ENCODE measurements at places on chromosomes 5 and 9. TPM values are rescaled to one million over a fixed set of nuclear protein-coding genes. Genes with fewer than 3 reads are reported as not detected.

Gene IFNB1
- not detected for total RNA-seq

Gene PPP3R2
- not detected for total RNA-seq

Gene FBLL1
- total RNA-seq: 0.24 TPM

Gene IL5
- total RNA-seq: not detected

Gene NIM1K
- 0.27 TPM for total RNA-seq

Gene TRIM36
- 1.7 TPM for total RNA-seq

Gene RNF38
- total RNA-seq: 8.6 TPM

Gene SPATA31E1
- total RNA-seq: not detected

Gene SMIM33
- total RNA-seq: not detected

Gene PLAC8L1
- total RNA-seq: not detected

Gene ARID3C
- total RNA-seq: 0.18 TPM

Gene GPR151
- total RNA-seq: not detected

Gene ARL14EPL
- 0.07 TPM for total RNA-seq

Gene PLPP7
- total RNA-seq: 0.05 TPM

Gene SPINK4
- total RNA-seq: not detected

Gene RGS7BP
- total RNA-seq: not detected

Gene SH2D3C
- 0.16 TPM for total RNA-seq

Gene AFAP1L1
- 6.3 TPM for total RNA-seq

Gene RALGPS1
- total RNA-seq: 1.3 TPM

Gene DMRT3
- total RNA-seq: not detected

Gene PDE6A
- 0.08 TPM for total RNA-seq

Gene PCDH12
- total RNA-seq: not detected

Gene NFIB
- 9.9 TPM for total RNA-seq

Gene C5orf52
- not detected for total RNA-seq

Gene OTP
- 0.07 TPM for total RNA-seq

Gene TAF11L5
- total RNA-seq: not detected

Gene PCDHA12
- 2.9 TPM for total RNA-seq

Gene CER1
- total RNA-seq: not detected

Gene IRX4
- total RNA-seq: 0.29 TPM

Gene HMCN2
- 0.04 TPM for total RNA-seq

Gene RFX3
- total RNA-seq: 1.9 TPM

Gene PTTG1
- total RNA-seq: 197 TPM

Gene HK3
- not detected for total RNA-seq

Gene GAPT
- total RNA-seq: not detected

Gene ADAMTSL1
- 0.07 TPM for total RNA-seq

Gene KCNT1
- total RNA-seq: not detected

Gene PDGFRB
- 0.18 TPM for total RNA-seq

All from A549 treated with CpdA at 1 μM for 4 hours (cell line).